ENCODE measurements at places on chromosomes 2 and 18.

- DNase-seq = no peak
Measured at GRCh38 chr2:60739156-60739555, 16.9 kb upstream of the PAPOLG start.

DNA sequence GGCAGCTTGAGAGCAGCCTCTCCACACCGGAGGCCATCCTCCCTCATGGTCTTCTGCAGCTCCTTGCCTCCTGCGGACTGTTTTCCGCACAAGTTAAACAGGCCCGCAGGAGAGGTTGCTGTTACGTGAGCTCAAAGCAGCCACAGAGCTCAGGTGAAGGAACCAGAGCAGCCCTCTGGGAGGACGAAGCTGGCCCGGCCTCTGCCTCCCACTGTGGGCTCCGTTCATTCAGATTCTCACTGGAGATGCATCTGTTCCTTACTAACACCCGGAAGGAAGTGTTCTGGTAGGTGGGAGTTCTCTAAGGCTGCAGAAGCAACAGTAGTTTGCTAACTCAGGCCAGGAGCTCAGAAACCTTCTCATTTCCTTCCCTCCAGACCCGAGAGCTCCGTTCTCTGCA is 10.9 kb downstream of the DIPK1C start:
- DNase-seq = no peak

DNA sequence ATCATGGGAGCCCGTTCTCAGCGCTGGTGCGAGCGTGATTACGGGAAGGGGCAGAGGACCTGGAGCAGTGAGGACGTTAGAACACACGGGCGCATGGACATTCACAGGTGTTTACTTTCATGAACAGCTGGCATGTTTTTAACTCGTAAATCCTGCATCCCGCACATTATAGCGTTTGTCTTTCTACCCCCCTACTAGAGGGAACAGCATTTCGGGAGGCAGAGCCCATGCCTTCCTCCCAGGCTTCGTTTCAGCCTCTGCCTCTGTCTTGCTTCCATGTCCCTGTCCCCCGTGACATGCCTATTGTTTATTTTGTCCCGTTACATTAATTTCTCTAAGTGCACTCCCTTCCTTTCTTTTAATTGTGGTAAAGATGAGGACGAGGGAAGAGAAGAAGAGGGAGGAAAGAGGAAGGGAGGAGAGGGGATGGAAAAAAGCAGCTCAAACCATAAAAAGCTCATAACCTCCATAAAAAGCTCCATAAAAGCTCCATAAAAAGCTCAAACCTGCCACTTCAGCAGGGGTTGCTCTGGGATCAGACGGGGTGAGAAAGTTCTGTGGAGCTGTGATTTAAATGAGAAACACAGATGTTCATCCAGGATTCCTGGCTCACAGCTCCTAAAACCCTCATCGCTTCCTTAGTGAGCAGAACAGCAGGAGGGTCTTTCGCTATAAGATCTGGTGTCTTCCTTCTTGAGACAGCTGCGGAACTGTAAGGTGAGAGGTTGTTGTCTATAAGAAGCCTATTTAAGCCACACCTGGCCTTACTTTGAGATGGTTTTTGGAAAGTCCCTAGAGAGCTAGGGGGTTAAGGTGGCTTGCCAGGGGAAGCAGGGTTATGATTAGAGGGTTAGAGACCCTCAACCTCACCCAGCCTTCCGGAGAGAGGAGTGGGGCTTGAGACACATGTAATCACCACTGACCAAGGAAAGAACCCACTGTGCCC is 66.6 kb upstream of the SNTG2 start:
- DNase-seq = no peak

GRCh38 chr2:180716186-180717180 is 263.9 kb upstream of the UBE2E3 start:
- no peak for DNase-seq

Data from NCI-H748 treated with DMSO at 0.1 percent for 48 hours (cell line).